RPMI8226 (cell line): ENCODE measurements at places on chromosomes 6 and 20.
A peak's percentile ranks its signal among the peaks of the same experiment; 100 is the strongest.

DNA sequence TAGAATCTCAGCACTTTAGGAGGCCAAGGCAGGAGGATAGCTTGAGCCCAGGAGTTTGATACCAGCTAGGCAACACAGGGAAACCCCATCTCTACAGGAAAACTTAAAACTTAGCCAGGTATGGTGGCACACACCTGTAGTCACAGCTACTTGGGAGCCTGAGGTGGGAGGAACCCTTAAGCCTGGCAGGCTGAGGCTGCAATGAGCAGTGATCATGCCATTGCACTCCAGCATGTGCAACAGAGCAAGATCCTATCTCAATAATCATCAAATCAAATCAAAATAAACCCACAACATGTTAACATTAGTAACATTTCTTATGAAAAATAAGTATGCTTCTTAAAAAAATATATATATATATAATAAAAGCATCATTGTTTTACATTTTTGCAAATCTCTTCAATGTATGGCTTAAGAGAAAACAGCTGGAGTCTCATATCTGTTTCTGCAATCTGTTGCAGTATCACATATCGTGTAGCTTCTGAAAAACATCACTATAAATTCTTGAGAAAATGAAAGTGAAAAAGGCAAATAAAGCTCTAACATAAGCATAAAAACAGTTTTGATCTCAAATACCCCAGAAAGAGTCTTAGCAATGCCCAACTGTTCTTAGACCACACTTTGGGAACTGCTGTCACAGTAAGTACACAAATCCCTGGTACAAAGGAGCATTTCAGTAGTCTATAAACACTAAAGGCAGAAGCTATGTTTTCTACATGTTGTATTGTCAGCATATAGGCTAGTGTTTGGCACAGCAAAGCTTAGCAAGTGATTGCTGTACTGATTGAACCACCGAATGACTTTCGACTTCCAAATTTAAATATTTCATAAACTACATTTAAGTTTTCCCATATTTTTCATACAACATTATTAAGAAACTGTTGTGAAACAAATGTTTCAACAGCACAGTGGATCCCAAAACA, 8.0 kb downstream of the MMUT start:
- DNase-seq: peak; percentile 15

DNA sequence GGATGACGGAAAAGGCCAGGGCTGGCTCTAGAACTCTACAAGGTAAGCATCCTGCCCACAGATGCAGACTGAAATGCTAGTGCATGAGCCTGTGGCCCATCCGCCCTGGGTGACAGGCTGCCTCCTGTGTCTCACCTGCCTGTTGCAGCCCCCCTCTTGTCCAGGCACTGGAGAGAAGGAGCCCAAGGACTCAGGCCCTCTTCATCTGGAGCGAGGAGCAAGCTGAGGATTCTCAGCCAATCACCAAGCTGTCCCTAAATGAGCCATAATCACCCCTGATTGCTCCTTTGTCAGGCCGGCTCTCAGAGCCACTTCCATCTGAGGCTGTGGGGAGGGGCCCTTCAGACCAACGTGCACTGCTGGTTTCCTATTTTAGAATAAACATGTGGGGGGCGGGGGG, 10.0 kb upstream of the SLC32A1 start:
- no peak for DNase-seq

DNA sequence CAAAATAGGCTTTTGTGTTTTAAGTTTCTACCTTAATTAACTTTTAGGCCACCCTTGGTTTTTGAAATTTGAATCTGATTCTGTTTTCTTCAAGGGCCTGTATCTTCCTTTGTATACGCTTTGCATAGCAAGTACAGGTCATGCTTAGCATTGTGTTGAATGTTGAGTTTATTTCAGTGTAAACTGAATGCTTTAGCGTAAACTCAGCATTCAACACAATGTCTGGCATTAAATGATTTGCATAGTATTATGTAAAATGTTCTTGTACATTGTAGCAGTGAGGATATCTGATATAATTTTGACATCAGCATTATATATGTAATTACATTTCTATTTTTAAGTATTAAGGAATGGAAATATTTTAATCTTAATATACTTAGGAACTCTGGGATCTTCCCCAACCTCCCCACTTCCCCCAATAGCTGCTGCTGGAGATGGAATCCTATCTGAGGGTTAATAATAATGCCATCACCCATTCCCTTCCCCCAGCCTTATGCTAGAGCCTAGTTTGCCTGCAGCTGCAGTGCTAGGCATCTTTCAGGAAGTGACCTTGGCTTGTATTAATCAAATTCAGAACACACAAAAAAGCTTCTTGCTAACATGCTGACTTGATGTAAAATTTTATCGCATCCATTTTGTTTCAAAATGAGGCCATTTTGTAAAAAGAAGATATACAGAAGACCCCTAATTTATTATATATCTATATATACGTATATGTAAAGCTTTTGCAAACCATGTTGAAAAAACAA, 73.1 kb downstream of the NCOA3 start:
- DNase-seq: peak; percentile 82

GRCh38 chr6:29510746-29511300, 23.1 kb upstream of the MAS1L start:
- no peak for DNase-seq

DNA sequence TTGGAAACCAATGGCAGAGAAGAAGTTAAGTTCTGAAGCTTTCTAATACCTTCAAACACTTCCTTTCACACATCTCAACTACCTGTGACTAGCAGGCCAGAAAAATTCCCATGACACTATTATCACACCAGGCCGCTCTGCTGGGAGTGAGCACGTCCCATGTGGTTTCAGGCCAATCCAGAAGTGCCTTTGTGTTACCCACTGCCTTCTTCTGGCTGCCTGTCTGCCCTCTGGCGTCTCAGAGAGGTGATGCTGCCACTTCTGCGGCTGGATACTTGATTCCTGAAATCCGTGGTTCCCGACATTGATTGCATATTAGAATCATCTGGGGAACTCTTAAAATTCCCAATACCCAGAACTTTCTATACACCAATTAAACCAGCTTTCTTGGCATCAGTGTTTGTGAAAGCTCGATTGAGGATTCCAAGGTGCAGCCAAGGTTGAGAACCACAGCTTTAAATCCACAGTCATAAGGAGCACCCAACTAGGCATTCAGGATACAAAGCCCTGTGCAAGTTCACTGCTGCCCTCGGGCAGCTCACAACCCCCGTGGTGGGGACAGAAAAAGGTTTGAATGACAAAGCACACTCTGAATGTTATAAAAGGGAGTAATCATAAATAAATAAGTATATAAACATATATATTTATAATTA, 65.6 kb downstream of the STMND1 start:
- DNase-seq: peak; percentile 38

- peak; percentile 70 for DNase-seq
Measured at GRCh38 chr6:13908955-13909381, 15.8 kb upstream of the RNF182 start.

- no peak for DNase-seq
Measured at GRCh38 chr6:167554854-167555253, 230.0 kb downstream of the TTLL2 start.

- peak; percentile 69 for DNase-seq
Measured at GRCh38 chr20:46552460-46553420, 2.3 kb upstream of the OCSTAMP start.

GRCh38 chr6:74607934-74608333, 597.9 kb downstream of the COL12A1 start:
- DNase-seq: no peak

DNA sequence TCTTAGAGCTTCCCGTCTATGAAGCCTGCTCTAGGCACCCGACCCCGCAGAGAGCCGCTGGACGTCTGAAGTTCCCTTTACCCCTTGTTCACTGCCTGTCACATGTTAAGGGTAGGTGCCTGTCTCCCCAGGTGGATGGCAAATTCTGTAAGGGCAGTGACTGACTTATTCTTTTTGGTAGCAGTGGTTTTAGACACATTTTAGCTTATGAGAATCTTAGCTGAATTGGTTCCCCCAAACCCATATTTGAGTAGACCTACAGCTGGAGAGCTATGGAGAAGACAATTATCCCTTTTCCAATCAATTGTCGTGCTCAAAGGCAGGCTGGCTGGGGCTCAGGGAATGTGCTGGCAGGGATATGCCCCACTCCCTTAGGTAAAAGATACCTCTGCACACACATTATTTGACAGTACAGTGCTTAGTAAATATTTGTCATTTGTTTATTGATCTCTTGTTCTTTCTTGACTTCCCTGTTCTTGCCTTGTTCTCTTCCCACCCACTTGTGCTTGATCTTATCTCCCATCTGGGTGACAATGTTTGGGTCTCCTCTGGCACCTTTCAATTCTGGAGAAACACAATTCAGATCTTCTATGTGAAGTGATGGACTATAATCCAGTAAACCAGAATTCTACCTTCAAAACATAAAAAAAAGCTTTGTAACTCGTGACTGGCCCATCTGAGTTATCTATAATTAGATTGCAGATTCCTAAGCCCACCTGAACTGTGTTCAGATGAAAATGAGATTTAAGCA, 114.3 kb upstream of the SLC2A12 start:
- DNase-seq: no peak

GRCh38 chr20:22757424-22758183, 173.2 kb upstream of the FOXA2 start:
- no peak for DNase-seq

DNA sequence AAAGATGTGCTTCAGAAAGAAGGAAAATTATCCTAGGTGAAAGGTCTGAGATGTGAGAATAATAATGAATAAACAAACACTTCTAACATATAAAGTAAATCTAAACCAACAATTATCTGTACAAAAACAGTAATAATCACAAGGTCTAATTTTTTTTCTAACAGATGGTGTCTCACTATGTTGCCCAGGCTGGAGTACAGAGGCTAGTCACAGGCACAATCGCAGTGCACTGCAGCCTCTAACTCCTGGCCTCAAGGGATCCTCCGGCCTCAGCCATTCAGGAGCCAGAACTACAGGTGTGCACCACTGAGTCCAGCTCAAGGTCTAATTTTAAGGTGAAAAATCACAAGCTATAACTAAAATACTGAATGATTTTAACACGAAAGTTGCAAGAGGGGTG, 17.0 kb upstream of the ZC3H12D start:
- no peak for DNase-seq

GRCh38 chr6:138092686-138093085, 14.5 kb downstream of the PERP start:
- DNase-seq: no peak

DNA sequence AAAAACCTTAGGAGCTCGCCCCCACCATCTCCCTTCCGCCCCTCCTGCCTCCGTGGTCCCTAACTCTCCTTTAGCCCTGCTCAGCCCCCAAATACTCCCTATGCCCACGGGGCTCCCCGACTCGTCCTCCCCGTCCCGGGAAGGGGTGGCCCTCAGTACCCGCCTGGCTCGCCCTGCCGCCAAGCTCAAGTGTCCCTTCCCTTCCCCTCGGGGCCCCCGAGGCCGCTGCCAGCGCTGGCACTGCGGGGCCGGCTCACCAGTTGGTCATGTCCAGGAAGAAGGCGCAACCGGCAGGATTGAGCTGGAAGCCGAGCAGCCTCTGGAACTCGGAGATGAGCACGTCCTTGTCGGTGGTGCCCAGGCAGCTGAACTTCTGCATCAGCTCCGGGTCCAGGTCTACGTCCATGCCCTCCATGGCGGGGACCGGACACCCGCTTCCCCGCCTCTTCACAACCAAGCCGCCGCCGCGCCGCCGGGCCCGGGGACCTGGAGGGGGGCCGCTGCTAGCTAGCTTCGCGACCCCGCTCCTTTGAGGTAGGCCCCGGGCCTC, 303 bp downstream of the ILRUN start:
- DNase-seq: peak; percentile 55

DNA sequence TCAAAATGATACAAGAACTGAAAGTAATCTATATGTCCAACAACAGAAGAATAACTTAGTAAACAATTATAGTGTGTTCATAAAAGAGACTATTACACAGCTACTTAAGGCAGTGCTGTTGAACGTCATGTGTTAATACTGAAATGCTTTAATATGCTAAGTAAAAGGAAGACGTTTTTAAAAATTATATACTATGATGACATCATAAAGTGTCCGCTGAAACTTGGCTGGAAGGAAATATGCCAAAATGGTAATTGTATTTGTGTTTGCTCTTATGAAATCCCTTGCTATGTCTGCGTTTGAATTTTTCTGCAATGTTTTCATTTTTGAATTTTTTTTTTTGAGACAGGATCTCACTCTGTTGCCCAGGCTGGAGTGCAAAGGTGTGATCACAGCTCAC, 679.3 kb downstream of the DHX35 start:
- DNase-seq: no peak

DNA sequence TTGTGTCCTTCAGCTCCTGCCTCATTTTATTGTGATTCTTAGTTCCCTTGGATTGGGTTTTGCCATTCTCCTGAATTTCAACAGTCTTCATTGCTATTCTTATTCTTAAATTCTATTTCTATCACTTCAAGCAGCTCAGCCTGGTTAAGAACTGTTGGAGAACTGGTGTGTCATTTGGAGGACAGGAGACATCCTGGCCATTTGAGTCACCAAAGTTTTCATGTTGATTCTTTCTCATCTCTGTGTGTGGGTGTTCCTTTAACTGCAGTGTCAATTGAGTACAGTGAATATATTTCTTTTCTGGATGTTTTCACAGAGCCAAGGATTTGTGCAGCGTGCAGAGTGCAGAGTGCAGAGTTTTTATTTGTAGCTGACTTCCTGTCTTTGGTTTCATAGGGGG, 33.5 kb upstream of the TFB1M start:
- DNase-seq: no peak

DNA sequence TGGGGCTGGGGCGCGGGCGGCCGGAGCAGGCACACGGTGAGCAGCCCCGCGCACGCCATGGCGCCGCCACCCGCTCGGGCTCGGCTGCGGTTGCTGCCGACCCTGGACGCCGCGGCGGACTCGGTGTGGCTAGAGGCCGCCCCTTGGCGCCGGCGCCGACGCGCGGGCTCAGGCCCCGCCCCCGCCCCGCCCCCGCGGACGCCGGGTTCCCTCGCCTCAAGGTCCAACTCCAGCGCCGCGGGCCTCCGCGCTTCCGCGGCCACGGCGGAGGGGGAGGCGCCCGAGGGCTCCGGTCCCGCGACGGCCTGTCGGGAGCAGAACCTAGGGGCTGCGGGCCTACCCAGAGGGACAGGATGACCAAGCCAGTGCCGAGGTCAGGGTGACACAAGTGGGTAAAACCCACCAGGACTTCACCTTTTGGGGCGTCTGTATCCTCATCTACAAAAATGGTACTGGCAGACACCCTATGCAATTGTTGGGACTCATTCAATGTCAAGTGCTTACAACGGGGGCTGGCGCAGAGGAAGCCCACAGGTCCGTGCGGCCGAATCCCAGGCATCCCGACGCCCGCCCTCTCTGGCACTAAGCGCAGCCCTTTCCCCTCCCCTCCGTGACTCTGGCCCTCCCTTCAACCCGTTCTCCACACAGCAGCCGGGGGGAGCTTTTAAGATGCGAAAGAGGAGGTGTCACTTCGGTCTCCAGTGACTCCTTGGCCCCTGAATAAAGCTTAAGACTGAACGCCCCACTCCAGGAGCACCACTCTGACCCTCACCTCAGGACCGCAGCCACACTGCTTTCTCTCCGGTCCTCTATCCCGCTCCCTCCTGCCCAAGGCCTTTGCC, at the start of gene NECAB3:
TSS of gene NECAB3 (minus strand) at position 135 of the 842 bp plus-strand sequence. CDS start at position 59, 76 bp downstream.
- peak; percentile 88 for DNase-seq

DNA sequence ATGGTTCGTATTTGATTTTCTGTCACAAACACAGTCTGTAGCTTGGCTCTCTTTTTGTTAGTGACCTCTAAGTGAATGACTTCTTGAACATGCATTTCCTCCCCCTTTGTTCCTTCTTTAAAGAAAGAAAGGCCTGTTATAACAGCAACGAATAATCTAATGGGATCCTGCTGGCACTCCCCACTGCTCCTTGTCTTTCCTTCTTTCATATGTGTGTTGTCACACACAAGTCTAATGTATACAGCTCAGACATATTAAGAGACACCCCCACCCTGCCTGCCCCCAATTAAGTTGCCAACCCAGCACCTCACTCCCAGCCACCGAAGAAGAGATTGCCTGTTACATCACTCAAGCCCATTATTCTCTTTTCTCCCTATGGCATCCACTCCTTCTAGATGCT, 4.9 kb upstream of the SAMD5 start:
- DNase-seq: no peak
